ENCODE measurements at places on chromosomes 1 and 21.

DNA sequence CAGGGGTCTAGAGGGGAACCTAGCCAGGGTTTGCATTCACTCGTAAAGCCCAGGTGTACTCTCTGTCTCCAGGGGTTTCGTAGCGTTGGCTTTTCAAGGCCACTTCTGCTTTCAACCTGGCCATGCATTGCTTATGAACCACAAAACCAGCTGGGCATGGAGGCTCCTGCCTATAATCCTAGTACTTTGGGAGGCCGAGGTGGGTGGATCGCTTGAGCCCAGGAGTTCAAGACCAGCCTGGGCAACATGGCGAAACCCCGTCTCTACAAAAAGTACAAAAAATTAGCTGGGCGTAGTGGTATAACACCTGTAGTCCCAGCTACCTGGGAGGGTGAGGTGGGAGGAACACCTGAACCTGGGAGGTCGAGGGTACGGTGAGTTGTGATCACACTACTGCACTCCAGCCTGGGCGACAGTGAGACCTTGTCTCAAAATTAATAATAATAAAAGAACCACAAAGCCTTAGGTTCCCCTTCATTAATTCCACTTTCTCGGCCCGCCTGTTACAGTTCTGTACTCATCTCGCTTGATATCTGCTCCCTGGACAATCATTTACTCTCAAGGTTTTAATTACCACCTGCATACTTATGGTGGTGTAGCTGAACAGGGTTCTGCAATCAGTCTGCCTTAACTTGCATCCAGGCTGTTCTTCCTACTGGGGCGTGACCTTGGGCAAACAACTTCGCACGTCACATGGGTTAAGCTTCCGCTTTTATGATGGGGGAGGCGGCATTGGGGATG lies 6.1 kb downstream of the SLC16A4 start:
- DNase-seq: peak; percentile 6

DNA sequence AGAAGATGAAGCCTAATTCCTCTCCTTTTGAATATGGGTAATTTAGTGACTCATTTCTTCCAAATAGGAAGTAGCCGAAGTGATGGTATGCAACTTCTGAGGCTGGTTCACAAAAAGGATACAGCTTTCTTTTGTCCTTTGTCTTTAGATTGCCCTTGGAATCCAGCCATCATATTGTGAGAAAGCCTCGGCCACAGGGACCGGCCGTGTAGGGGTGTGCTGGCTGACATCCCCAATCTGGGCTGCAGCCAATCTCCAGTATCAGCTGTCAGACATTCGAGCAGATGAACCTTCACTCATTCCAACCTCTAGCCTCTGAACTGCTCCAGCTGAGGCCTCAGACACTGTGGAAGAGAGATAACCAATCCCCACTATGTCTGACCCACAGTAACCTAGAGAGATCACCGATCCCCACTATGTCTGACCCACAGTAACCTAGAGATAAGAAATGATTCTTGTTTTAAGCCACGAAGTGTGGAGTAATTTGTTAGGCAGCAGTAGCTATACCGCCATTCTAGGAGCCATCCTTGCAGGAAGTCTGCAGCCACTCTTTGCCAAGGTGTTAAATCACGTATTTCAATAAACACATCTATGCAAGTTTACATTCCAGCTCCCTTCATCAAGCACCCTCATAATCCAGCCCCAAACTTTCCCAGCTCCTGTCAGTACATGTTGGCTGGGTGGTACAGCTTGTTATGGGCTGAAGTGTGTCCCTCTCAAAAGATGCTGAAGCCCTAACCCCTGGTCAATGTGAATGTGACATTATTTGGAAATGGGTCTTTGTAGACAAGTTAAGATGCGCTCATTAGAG lies 2.9 kb upstream of the DIP2A start:
- DNase-seq: no peak

- peak; percentile 44 for DNase-seq
Observed at GRCh38 chr21:26565111-26565510, 8.0 kb downstream of the CYYR1 start.

DNA sequence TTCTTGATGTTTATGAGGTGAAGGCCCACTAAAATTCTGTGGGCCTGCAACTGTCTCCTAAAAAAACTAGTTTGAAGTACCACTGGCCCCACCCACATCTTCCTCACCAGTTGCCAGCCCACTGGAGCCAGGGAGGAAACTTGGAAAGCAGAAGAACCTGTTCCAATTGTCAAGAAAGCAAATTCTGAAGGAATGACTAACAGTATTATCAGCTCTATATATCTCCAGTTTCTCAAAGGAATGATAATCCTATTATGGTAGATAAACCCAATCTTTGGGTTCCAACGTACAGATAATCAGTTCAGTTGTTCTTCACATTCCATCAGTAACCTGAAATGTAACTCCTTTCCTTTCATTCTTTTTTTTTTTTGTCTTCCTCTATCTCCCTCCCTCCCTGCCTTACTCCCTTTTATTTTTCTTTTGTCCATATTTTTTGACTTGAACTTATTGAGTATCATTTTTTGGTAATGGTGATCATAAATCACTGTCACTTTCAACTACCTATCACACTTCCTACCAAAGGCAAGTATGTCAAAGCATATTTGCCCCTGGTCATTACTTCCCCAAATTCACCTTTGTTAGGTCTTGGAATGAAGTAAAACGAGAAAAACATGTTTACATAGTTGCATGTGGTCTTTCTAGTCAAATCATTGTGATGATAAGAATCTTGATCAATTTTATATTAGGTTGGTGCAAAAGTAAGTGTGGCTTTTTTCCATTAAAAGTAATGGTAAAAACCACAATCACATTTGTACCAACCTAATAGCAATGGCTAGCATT lies 943.4 kb downstream of the TTLL7 start:
- DNase-seq: no peak

- DNase-seq: no peak
Observed at GRCh38 chr1:59879574-59879973, 47.0 kb downstream of the CYP2J2 start.

GRCh38 chr1:35925741-35926140 lies 5.2 kb upstream of the AGO3 start:
- no peak for DNase-seq

DNA sequence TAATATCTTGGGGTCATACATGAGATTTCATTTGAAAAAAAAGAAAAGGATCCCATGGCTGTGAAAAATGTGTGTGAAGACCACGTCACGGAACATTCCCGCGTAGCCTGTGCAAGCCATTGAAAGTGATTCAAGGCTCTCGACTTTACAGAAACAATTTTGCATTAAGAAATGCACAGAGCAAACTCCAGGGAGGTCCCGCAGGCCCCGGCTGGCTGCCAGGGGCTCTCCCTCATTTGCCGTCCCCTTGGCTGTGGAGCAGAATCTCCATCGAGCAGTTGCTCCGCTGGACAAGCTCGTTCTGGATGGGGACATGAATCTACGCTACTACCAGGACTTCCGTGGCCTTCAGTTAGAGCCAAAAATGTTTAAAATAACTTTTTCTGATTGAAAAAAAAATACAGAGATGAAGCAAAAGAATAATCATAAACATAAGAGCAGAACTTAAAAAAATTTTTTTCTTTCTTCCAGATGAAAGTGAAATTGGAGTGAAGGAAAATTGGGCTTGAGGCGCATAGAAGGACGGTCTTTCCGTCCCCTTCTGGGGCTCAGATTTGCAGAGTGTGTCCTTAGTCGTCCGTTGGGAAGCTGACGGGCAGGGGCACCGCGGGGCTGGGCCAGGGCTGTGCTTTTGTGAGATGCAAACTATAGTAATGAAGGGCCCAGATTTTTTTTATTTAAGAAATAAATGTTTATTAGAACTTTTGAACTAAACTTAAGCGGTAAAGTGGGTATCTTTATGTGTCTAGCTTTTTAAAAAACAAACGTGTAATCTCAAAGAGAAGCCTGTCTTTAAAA lies 68.1 kb upstream of the ARHGEF16 start:
- no peak for DNase-seq

- no peak for DNase-seq
Observed at GRCh38 chr1:220164116-220164515, 70.2 kb downstream of the IARS2 start.

DNA sequence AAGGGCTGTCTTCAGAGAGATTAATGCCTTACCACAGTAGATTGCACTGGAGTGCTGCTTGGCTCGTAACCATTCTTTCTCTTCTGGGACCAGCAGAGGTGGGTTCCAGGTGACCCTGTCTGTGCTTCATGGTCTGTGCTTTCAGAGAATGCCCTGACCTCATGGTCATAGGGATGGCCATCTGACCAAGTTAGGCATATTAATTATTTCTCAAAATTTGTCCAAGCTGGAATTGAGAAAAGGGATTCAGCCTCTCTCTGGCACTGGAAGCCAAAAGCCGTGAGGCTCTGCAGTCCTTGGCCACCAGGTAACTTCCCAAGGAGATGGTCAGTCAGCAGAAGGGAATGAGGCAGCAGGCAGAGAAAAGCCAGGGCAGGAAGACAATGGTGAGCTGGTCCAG lies 37.2 kb upstream of the TSPAN2 start:
- no peak for DNase-seq

- DNase-seq: no peak
Observed at GRCh38 chr21:41653954-41654491, 112.8 kb downstream of the RIPK4 start.

GRCh38 chr1:942411-942821 lies 16.6 kb downstream of the NOC2L start:
- no peak for DNase-seq

- no peak for DNase-seq
Observed at GRCh38 chr1:248114890-248115289, 19.9 kb downstream of the OR2L13 start.

DNA sequence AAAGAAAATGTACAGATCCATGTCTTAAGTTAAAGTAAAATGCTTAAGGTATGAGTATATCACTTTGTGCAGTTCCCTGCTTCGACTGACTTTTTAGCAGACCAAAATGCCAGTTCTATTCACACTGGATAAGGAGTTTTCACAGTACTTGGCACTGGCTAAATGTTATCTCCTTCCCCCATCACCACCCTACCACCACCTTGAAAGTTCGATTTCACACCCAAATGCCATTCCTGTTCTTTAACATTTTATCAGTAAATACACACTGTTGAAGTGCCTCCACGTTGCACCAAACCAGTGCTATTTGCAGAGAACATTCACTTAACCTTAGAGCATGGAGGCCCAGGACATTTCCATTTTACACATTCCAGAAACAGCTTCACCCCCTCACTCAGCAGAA lies 100.0 kb downstream of the URB2 start:
- no peak for DNase-seq

GRCh38 chr1:193633093-193633492 lies 446.7 kb upstream of the B3GALT2 start:
- no peak for DNase-seq

DNA sequence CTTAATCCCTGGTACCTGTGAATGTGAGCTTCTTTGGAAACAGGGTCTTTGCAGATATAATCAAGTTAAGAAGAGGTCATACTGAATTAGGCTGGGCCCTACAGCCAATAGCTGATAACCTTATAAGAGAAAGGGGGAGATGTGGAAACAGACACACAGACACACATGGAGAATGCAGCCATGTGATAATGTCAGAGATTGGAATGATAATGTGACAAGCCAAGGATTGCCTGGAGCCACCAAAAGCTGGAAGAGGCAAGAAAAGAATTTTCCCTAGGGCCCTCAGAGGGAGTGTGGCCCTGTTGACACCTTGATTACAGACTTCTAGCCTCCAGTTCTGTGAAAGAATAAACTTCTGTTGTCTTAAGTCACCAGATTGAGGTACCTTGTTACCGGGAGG lies 114.5 kb upstream of the SOD1 start:
- no peak for DNase-seq

DNA sequence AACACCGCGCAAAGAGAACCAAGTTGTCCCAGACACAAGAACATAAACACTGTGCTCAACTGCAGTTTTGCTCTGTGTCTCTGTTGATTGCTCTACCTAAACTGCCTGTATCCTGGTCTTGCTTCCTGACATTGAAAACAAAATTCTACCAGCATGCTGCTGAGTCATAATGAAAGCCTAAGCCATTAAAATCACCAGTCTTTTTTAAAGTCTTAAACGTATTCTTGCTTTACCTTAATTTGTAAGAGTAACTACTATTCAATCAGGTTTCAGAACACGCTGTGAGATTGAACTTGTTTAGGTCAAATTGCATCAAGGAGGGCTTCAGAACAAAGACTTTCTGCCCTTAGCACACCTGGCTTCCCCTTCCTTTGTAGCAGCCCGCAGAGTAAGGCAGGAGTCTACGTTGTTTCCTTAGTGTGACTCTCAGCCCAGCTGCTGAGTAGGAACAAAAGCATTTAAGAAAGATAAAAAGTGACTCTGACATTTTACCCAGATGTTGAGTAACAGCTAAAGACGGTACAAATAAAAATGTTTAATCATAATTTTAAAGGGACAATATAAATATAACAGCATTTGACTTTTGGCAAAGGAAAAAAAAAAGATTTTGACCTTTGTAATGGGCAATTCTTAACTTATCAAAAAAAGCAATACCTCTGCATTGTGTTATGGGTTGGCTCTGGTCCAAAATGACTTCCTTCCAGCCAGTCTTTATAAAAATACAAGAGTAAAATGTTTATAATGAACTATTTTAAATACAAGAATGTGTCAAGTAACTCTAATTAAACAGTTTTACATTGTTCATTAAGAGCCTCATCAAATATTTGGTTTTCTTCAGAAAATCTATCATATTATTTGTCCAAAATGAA lies 186.9 kb upstream of the ADGRL4 start:
- no peak for DNase-seq

DNA sequence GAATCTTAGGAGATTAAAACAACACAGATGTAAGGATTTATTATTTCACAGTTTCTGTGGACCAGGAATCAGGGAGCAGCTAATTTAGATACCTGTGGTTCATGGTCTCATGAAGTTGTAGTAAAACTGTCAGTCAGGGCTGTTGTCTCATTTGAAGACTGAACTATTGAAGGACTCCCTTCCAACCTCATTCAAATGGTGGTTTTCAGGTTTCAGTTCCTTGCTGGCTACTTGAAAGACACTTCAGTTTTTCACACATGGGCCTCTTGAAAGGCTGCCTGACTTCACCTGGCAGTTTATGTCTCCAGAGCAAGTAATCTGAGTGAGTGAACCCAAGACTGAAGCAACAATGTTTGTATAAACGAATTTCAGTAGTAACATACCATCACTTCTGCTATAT lies 915.9 kb downstream of the PLA2G4A start:
- no peak for DNase-seq
